ENCODE measurements at places on chromosomes 7 and 10. TPM values are rescaled to one million over a fixed set of nuclear protein-coding genes. Genes with fewer than 3 reads are reported as not detected.

Gene COBL
- polyA plus RNA-seq: 17.9 TPM

Gene EXOC4
- polyA plus RNA-seq: 67.4 TPM

Gene TMEM273
- polyA plus RNA-seq: 3.0 TPM

Gene ADRA2A
- 2.7 TPM for polyA plus RNA-seq

Gene NPSR1
- polyA plus RNA-seq: 0.06 TPM

Gene AP1S1
- 73.3 TPM for polyA plus RNA-seq

Gene ANKRD30A
- not detected for polyA plus RNA-seq

Gene CPN1
- polyA plus RNA-seq: 3.8 TPM

Gene GIMAP2
- polyA plus RNA-seq: 7.2 TPM

Gene ANLN
- 31.6 TPM for polyA plus RNA-seq

Gene GJD4
- not detected for polyA plus RNA-seq

Gene KEL
- polyA plus RNA-seq: 3.7 TPM

Gene LDB3
- polyA plus RNA-seq: 1.2 TPM

Gene GRIFIN
- polyA plus RNA-seq: 0.31 TPM

Gene OPN1SW
- polyA plus RNA-seq: 1.4 TPM

Gene AGAP5
- 32.0 TPM for polyA plus RNA-seq

Measured in renal pelvis (tissue), 12 donors.